ENCODE measurements at places on chromosomes 3 and 15.

- DNase-seq, result no peak
Measured at GRCh38 chr15:98599909-98600691, 48.2 kb upstream of the IGF1R start.

- DNase-seq, result no peak
Measured at GRCh38 chr15:63299943-63300575, 22.7 kb downstream of the APH1B start.

DNA sequence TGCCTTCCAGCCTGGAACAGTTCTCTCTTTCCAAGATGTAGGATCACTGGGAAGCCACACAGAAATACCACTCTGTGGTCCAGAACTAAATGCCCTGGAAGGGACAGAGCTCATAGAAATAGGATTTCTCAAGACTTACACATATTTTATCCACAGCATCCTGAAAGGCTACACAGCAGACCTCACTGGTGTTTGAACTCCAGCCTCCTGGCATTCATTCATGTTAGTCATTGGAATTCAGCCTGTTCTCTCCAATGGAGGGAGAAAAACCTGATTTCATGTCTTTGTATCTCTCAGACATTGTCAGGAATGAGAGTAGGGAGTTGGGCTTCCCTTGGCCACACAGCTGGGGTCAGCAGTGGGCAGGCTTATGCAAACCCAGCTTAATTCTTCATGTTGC, 121.1 kb upstream of the PPP2R3A start:
- DNase-seq, result no peak

DNA sequence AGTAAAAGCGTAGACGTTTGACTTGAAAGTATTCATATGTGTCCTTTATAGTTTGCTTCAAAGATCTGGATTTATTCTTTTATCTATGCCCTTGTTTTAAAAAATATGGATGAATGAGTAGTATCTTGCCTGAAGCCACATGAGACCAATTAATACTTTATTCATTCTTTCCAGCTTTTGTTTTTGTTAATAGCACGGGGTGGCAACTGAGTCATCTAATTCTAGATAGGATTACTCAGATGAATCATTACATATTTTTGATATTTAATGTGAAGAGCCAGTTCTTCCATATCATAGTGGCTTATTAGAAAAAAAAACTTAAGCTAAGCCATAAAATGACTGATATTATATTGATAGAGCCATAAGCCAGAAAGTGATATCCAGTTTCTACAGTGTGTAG, 121.9 kb downstream of the BBX start:
- DNase-seq, result no peak

- no peak for DNase-seq
Measured at GRCh38 chr3:5072100-5072816, 49.8 kb upstream of the ARL8B start.

- no peak for DNase-seq
Measured at GRCh38 chr15:26260517-26261133, 397.5 kb upstream of the ATP10A start.

DNA sequence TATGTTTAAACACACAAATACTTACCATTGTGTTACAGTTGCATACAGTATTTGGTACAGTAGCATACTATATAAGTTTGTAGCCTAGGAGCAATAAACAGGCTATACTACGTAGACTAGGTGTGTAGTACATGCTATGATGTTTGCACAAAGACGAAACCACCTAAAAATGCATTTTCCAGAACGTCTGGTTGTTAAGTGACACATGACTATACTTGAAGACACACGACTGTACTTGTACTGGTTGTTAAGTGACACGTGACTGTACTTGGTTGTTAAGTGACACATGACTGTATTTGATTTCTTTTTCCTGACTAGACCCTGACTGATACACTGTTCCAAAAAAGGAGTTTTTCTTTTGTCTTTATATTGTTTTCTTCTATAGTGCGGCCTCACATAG, 34.1 kb downstream of the RAB8B start:
- DNase-seq, result no peak

DNA sequence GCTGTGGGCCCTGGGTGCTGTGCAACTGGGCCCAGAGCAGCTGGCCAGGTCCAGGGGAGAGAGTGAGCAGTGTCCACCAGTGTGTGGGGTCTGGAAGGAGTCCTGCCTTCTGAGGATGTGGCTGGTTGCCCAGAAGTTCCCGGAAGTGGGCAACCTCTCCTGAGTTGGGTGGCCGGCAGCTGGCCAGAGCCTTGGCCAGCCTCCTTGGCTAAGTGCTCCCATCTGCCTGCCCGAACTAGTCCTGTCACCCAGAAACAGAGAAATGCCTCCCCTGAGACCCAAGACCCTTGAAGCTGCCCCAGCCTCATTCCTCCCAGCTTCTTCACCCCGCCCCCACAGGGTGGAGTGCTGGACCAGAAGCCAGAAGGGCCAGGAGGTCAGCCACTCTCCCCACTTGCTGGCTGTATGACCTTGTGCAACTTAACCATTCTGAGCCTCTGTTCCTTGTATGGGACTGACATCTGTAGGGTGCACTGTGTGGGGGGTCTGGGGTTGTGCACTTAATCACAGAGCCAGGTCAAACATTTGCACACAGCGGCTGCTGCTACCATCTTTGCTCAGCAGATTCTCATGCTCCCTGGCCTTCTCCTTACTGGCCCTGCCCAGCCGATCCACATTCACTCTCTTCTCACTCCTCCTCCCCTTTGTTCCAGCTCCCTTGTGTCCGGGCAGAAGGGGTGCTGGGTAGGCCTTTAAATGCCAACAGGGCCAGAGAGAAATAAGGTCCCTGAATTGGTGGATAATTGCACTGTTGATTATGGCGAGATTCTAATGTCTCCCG, 7.5 kb upstream of the ALAS1 start:
- DNase-seq, result no peak

DNA sequence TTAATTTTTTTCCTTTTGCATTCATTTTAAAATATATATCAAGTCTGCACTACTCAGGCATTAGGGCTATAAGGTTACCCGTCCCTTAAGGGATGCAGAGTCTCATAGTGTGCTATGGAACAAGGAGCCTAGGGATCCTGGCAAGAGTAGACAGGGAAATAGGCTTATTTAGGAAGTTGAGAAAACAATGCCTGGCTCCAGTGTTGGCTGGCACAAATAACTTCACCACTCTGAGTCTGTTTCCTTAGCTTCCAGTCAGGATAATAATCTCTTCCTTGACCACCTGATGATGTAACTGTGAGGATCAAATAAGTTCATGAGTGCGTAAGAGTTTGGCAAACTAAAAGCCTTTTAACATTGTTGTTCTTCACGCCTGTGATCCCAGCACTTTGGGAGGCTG, 540.8 kb upstream of the IL12A start:
- DNase-seq, result no peak

- no peak for DNase-seq
Measured at GRCh38 chr15:81560405-81560804, 186.4 kb upstream of the TMC3 start.

- DNase-seq, result no peak
Measured at GRCh38 chr3:23325466-23326065, 122.4 kb downstream of the UBE2E2 start.

DNA sequence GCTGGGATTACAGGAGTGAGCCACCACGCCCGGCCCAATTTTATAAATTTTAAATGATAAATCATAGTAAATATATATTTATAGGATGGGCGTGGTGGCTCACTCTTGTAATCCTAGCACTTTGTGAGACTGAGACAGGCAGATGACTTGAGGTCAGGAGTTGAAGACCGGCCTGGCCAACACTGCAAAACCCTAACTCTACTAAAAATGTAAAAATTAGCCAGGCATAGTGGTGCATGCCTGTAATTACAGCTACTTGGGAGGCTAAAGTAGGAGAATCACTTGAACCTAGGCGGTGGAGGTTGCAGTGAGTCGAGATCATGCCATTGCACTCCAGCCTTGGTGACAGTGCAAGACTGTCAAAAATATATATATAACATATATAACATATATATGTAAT, 26.4 kb downstream of the MFN1 start:
- DNase-seq, result no peak

GRCh38 chr3:102441832-102442231, 7.0 kb downstream of the ZPLD1 start:
- DNase-seq, result no peak

DNA sequence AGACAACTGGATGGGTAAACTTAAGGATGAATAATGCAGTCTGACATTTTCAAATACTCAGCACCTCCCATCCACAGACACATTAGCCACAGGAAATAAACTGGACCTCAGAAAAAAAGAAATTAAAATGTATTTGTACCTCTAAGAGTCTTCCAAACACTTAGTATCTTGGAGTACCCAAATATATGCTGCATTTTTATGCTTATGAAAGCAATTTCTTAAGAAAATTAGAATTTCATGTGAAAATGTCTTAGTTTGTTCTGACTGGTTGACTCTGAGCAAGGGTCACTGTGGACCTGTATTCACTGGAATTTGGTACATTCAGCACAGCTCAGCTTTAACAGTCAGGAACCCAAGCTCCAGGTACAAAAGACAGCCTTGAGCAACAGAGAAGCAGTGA, 216.2 kb upstream of the UBE2E2 start:
- DNase-seq, result no peak
